Dermis microvascular lymphatic vessel endothelial cell (primary cell): ENCODE measurements at places on chromosomes 12 and 14. TPM values are rescaled to one million over a fixed set of nuclear protein-coding genes. Genes with fewer than 3 reads are reported as not detected.

Gene KRT2
- not detected in 2 replicates for total RNA-seq

Gene RAB15
- 6.2 and 9.2 TPM in 2 replicates for total RNA-seq

Gene COCH
- 1.5 and 7.2 TPM in 2 replicates for total RNA-seq

Gene PKP2
- total RNA-seq: 1.3 and 4.0 TPM in 2 replicates

Gene ITGB7
- 0.25 TPM in 1 of 2 replicates, not detected in the other for total RNA-seq

Gene WNT1
- total RNA-seq: not detected in 2 replicates

Gene HHIPL1
- 1.4 and 2.3 TPM in 2 replicates for total RNA-seq
